ENCODE measurements at places on chromosomes 4 and X. TPM values are rescaled to one million over a fixed set of nuclear protein-coding genes. Genes with fewer than 3 reads are reported as not detected.

DNA sequence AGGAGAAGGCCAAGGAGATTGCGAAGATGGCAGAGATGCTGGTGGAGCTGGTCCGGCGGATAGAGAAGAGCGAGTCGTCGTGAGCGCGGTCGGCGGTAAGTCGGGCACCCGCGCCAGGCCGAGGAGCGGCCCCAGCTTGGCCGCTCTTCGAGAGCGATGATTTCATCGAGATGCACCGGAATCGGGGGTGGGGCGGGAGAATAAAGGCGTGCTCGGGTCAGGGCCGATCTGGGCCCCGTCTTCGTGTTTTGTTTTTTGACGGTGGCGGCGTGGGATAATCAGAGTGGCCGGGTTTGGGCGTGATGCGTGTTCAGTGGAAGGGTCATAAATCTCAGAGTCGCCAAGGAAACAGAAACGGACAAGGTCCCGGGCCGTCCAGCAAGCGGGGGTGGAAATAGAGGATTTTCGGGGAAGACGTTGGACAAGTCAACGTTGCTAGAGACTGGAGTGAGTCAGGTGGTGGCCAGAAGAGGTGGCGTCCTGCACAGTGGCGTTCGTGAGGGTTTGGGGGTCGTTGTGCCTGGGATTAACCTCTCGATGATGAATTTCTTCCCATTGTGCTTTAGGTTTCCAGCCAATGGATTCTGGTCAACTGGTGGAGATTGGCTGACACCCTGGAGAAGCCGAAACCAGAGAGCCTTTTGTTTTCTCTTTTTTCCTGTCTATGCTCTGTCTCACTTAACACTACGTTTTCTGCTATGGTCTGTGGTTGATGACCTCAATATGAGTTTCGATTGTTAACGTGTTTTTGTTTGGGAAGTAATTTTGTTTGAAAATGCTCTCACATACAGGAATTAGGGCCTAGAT, 882 bp downstream of the MRFAP1 start:
- no peak for DNase-seq

DNA sequence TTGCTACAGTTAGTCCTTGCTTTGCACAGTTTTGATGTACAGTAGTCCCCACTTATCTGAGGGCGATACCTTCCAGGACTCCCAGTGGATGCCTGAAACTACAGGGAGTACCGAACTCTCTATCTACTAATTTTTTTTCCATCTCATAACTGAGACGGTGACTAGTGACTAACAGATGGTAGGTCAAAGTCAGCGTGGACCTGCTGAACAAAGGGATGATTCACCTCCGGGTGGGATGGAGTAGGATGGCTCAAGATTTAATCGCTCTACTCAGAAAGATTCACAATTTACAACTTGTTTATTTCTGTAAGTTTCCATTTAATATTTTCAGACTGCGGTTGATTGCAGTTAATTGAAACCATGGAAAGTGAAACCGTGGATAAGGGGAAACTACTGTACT, 655.8 kb downstream of the ZNF674 start:
- no peak for DNase-seq

DNA sequence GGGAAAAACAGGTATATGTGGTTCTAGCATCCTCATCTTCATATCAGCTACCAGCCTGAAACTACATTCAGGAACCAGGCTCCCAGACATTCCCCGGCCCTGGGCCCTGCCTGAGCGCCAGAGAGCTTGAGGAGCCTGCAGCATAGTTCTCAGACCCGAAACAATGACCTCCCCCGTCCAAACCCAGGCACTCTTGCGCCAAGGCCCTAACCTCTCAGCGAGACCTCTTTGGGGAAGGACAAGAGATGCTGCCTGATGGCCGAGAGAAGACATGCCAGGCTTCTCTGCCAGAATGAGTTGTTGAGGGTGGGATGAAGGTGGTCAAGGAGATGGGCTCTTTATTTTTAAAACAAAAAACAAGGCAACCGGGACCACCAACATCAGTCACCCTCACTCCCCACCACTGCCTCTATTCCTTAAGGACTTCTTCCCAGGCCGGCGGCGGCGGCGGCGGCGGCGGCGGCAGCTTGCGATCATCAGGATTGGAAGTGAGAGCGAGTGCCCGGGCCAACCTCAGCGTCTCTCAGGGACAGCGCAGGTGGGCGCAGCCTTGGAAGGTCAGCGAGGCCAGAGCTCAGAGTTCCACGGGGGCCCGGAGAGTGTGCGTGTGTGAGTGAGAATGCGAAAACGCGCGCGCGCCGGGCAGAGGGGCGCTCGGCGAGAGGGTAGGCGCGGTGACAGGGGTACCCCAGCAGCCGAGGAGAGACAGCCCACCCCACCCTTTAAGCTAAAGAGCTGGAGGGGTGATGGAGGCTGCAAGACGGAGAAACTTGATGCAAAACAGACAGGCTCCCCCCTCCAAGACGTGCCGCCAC, 601 bp downstream of the INPP4B start:
- peak; percentile 27 for DNase-seq

- DNase-seq: no peak
These were observed 245.4 kb downstream of the DCLK2 start for GRCh38 chr4:150323406-150324325.

- DNase-seq: no peak
These were observed 17.0 kb upstream of the GABRA4 start for GRCh38 chr4:47010347-47010911.

The TMPRSS11A gene
- total RNA-seq: not detected

GRCh38 chr4:148965080-148965479, 522.9 kb upstream of the NR3C2 start:
- no peak for DNase-seq

Measured in occipital lobe (tissue), 3 donors.